Ascending aorta (tissue), 2 donors: ENCODE measurements at places on chromosomes 7 and 10. TPM values are rescaled to one million over a fixed set of nuclear protein-coding genes. Genes with fewer than 3 reads are reported as not detected.

DNA sequence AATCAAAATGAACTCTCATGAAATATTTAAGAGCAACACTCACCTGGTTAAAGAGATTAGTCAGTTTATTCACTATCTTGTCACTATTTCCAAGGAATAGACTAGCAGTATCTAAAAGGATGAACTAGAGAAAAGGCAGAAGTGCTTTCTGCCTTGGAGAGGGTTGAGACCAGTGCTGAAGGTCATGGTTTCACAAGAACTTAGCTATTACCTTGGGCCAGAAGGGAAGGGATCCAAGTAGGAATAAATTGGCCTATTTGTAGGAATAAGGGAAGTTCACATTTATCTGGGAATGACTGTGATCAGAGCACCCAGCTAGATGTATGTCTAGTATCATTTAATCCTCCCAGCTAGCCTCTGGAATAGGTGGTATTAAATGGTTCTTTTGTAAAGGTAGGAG, 347.2 kb downstream of the LRMDA start:
- H3K27ac ChIP-seq, result peak overlapping the region; percentile 3
- no peak overlapping the region for H3K4me3 ChIP-seq
- H3K4me1 ChIP-seq, result no peaks in the 10 kb centered on the region

DNA sequence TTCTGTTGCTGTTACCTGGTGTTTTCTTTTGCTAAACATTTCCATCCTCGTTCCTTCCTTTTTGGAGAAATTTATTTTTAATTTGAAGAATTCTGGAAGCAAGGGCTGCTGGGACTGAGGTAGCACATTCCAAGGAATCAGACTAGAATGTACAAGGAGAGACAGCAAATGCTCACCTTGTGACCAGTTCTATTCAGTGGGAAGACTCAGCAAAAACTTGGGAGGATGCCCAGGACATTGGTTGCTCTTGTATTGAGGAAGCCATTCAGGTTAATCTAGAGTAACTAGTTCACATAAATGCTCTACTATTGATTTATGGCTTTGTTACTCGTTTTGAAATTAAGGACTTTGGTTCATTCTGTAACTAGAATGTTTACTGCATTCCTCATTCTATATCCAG, 11.3 kb downstream of the PLCE1 start:
- no peaks in the 10 kb centered on the region for H3K36me3 ChIP-seq
- DNase-seq, result no peak
- no peak overlapping the region for H3K27ac ChIP-seq
- H3K4me3 ChIP-seq, result no peak overlapping the region

DNA sequence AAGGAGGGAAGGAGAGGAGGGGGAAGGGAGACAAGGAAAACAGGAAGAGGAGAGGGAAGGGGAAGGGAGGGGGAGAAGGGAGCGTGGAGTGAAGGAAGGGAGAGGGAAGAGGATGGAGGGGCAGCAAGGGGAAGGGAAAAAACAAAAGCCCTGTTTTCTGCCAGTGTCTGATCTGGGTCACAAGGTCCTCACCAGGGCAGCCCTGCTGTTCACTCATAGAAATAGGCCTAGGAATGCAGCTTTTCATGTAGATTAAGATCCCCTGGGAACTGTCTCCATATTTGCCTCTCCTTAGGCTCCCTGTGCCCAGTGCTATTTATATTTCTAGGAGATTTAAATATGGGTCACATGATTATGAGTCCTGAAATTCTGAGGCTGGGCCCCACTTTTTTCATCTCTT, 790.7 kb downstream of the TNS3 start:
- H3K4me3 ChIP-seq, result no peak overlapping the region
- no peak overlapping the region for H3K27ac ChIP-seq

GRCh38 chr7:142337054-142338001, 79.5 kb upstream of the PRSS58 start:
- H3K36me3 ChIP-seq, result no peaks in the 10 kb centered on the region
- H3K27ac ChIP-seq, result no peak overlapping the region
- DNase-seq, result no peak
- no peaks in the 10 kb centered on the region for H3K4me1 ChIP-seq

Gene IQCE
- 11.4 TPM for total RNA-seq

GRCh38 chr7:69989551-69989950, 391.3 kb downstream of the AUTS2 start:
- no peak overlapping the region for H3K27ac ChIP-seq
- no peak overlapping the region for H3K4me3 ChIP-seq
- DNase-seq, result no peak
- H3K36me3 ChIP-seq, result no peaks in the 10 kb centered on the region
- no peaks in the 10 kb centered on the region for H3K4me1 ChIP-seq
- H3K27me3 ChIP-seq, result no peaks in the 10 kb centered on the region

DNA sequence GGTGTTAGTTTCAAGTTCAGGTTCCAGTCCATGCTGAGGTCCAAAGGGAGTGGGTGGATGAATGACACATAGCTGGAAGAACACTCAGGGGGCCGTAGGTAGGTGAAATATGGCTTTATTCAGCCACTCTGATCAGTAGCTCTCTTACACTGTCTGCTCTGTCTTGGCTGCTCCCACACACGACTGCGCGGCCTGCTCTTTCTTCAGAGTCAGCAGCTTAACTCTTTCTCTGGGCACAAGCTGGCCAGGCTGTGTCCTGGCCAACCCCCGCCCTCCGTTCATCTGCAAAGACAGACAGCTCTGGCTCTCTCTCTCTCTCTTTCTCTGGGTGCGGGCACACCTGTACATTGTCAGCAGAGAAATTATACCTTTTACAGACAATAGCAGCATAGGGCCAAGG, 317.4 kb upstream of the SORCS1 start:
- no peaks in the 10 kb centered on the region for H3K4me1 ChIP-seq
- no peak overlapping the region for H3K27ac ChIP-seq
- no peaks in the 10 kb centered on the region for H3K27me3 ChIP-seq
- no peaks in the 10 kb centered on the region for H3K36me3 ChIP-seq
- H3K4me3 ChIP-seq, result no peak overlapping the region
- no peak for DNase-seq

Gene SFTPD
- total RNA-seq, result not detected

DNA sequence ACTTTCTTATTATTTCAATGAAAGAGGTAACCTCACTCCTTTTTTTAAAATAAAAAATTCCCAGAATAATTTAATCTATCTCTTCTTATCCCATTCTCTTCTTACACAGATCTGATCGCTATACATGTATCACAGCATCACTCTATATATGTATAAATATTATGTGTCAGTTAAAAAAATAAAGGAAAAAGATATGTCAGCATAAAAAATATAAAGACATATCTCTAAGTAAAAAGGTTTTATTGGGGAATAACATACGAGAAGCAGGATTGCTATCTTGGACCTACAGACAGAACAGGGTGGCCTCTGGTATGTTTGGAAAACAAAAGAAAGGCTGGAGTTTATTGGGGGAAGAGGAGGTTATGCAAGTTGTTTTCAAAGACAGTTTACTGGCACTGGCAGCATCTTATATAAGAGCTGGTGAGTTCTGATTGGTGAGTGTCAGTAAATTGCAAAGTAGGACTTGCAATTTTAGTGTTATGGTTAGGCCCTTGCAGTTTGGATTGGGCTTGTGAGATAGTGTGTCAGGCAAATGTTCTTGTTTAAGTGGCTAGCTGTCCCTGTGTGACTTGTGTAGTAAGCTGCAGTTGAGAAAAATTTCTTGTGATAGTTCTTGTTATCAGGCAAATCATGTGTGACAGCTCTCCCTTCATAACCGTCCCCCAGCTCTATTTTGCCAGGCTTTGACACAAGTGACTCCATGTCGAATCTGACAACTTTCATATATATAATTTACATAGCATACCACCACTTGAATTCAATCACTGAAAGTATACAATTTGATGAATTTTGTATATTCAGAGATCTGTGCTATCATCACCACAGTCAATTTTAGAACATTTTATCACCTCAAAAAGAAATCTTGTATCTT, 118.2 kb downstream of the HBP1 start:
- DNase-seq, result no peak
- H3K36me3 ChIP-seq, result peaks cover 4% of the 10 kb centered on the region
- H3K4me3 ChIP-seq, result no peak overlapping the region
- H3K27ac ChIP-seq, result no peak overlapping the region

Gene ASAH2
- total RNA-seq, result 0.21 TPM

Gene DLX6
- not detected for total RNA-seq

DNA sequence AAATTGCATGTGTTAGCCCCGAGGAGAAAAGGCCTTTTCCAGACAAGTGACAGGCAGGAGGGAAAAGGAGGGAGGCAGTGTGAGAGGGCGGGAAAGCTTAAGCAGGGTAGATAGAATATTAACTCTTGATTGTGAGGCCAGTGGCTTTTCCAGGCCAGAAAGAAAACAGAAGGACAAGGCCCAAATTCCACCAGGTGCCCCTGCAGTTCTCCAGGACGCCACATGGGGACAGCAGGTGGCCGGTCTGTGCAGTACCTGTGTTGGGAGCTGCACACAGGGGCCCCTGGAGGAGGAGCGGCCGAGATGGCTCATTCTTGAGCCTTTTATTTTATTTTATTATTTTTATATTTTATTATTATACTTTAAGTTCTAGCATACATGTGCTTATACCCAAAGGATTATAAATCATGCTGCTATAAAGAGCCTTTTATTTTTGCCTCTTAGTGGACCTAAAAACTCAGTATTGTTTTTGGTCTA, 141.3 kb upstream of the KLF14 start:
- DNase-seq, result no peak
- no peaks in the 10 kb centered on the region for H3K27me3 ChIP-seq
- H3K36me3 ChIP-seq, result peaks cover 73% of the 10 kb centered on the region
- no peak overlapping the region for H3K4me3 ChIP-seq

Gene PRPS1L1
- total RNA-seq, result not detected

DNA sequence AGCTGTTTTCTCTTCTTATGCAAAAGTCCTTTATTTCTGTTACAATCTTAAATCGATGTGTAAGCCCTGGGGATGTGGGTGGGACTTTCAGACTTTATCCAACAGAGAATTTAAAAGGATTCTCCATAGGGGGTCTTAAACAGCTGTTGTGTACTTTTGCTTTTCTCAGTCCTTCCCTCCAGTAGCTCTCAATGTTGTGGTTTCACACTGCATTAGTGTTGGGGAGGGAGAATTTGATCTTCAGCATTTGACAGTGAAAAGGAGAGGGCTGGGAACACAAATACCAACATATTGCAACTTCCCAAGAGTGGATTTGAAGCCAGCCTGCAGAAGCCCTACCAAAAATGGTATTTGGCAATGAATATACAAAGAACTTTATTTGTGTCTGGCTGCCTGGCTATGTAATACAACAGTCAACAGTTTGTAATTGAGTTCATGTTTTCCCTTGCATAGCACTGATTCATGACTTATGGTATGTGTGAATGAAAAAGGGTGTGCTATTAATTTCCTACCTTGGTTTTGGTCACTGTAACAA, 80.1 kb upstream of the CAPZA2 start:
- no peak for DNase-seq
- H3K4me3 ChIP-seq, result no peak overlapping the region
- H3K27ac ChIP-seq, result no peak overlapping the region
- H3K27me3 ChIP-seq, result no peaks in the 10 kb centered on the region

- no peaks in the 10 kb centered on the region for H3K4me1 ChIP-seq
- no peak overlapping the region for H3K27ac ChIP-seq
- H3K4me3 ChIP-seq, result no peak overlapping the region
- H3K27me3 ChIP-seq, result no peaks in the 10 kb centered on the region
- DNase-seq, result no peak
- no peaks in the 10 kb centered on the region for H3K36me3 ChIP-seq
Observed at GRCh38 chr7:100396421-100396982, 23.2 kb downstream of the PILRA start.

GRCh38 chr7:112185005-112185834, 21.0 kb downstream of the DOCK4 start:
- no peaks in the 10 kb centered on the region for H3K36me3 ChIP-seq
- H3K4me1 ChIP-seq, result peaks cover 11% of the 10 kb centered on the region
- no peaks in the 10 kb centered on the region for H3K27me3 ChIP-seq
- no peak overlapping the region for H3K4me3 ChIP-seq
- no peak overlapping the region for H3K27ac ChIP-seq
- no peak for DNase-seq

Gene SLC13A1
- not detected for total RNA-seq

DNA sequence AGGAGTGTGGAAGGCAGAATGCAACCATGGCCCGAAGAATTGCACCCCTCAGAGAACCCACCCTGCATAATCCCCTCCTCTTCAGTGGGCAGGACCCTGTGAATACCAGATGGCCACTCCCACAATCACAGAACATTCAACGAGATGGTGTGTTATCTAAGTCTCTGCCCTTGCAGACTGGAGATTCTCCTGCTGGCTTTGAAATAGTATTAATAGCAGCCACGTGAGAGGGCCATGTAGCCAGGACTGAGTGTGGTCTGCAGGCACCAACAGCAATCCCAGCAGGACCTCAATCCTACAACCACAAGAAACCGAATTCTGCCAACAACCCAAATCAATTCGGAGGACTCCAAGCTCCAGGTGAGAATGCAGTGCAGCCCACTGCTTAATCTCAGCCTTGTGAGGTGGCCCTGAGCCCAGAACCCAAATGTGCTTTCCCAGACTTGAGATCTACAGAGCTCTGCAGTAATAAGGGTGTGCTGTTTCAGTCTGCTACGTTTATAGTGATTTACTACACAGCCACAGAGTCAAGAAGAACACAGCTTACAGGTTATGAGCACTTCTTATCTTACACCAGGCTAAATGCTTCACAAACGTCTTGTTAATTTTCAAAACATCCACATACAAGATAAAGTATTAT, 72.1 kb downstream of the VOPP1 start:
- no peaks in the 10 kb centered on the region for H3K27me3 ChIP-seq
- no peaks in the 10 kb centered on the region for H3K4me1 ChIP-seq
- no peak overlapping the region for H3K4me3 ChIP-seq
- peaks cover 32% of the 10 kb centered on the region for H3K36me3 ChIP-seq

DNA sequence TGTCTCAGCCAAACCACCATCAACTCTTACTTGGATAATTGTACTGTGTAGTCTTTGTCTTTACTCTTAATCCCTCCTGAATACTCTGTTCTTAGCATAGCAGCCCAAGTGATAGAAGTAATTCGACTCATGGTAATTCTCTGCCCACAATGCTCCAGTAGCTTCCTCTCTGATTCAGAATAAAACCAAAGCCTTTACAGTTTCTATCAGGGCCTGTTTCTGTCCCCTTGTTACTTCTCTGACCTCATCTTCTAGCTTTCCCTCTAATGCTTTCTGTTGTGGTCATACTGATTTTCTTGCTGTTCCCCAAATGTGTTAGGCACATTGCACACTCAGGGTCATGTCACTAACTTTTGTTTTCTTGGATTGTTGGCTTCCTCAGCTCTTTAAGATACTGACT, 8.0 kb downstream of the ZNF518A start:
- peaks cover 28% of the 10 kb centered on the region for H3K36me3 ChIP-seq
- H3K4me3 ChIP-seq, result no peak overlapping the region
- H3K27ac ChIP-seq, result no peak overlapping the region
- no peak for DNase-seq

- no peaks in the 10 kb centered on the region for H3K27me3 ChIP-seq
- H3K27ac ChIP-seq, result no peak overlapping the region
- no peak for DNase-seq
- H3K4me1 ChIP-seq, result no peaks in the 10 kb centered on the region
Observed at GRCh38 chr7:96312502-96312901, 9.4 kb downstream of the SLC25A13 start.

Gene FGFR2
- total RNA-seq, result 4.4 TPM

Gene PDGFA
- total RNA-seq, result 349 TPM

GRCh38 chr7:71630516-71630915, 498.6 kb downstream of the GALNT17 start:
- no peak overlapping the region for H3K27ac ChIP-seq
- H3K4me1 ChIP-seq, result no peaks in the 10 kb centered on the region
- H3K4me3 ChIP-seq, result no peak overlapping the region
